ENCODE measurements at places on chromosomes 1 and 21.

DNA sequence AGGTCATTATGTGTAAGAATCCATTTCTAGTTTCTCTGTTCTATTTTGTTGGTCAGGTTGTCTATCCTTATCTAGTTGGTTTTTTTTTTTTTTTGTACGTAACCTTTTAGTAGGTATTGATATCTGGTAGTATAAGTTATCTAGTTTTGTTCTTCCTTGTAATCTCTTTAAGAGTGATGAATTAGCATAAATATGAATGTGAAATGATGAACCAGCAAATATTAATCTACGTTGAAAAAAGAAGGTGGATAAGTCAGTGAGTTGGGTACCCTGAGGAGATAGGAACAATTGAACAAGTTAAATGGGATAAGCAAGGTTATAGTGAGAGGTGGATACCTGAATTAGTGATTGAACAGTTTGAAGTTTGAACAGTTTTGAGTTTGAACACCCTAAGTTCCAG lies 33.9 kb downstream of the TTC3 start:
- no peak for DNase-seq

DNA sequence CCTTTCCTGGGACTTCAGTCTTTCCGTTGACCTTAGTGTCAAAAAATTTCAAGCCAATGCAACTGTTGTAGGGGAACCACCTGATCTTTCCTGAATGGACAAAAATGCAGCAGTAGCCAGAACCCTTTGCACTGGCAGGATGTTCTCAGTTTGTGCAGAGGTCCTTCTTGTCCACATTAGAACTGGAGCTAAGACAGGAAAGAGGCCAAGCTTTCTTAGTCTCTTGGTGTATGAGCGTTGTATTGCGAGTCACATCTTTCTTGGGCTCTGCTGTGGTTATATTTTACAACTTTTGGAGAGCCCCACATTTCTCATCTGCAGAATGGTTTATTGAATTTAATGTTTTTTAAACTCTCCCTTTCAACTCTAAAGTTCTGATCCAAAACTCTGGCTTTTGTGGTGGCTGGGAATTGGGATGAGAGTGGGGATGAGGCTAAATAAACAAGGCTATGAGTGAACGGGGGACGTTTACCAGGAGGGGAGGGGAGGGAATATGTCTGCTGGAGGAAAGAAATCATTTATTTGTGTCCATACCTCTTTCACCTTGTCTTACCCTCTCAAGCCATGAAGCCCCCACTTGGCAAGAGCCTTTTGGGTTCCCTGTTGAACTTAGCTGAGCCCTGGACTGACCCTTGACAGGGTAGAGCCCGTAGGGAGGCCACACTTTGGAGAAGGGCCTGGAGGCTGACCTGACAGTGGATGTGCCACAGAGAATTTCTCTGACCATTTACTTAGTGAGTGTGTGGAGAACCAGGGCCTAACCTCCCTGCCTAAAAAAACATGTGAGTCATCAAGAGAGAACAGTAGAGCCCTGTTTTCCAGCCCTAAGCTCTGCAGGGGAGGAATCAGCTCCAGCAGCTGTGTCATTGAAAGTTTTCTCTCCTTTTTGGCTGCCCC lies 586 bp downstream of the CHI3L2 start:
- no peak for DNase-seq

DNA sequence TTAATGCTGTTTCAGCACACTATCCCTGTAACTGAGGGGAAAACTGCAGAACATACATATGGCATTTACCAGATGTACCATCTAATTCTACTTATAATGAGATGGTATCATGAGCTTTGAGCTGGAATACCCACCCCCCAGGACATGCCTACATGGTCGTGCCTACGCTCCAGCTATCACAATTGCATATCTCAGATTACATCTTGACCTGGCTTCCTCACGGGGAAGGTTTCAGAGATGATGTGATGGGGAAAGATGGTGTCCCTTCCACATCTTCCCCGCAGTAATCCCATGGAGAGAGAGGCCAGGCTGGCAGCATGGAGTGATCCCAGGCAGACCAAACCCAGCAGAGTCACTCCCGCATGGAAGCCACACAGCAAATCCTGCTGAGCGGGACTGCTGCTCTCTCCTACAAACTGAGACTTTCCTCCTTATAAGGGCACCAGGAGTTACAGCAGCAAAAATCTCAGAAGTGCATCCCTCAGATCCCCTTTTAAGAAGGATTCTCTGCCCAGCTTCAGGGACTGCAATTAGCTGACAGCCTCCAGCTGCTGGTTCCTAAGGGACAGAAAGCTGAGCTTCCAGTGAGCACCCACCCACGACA lies 67.1 kb downstream of the KCNH1 start:
- DNase-seq: no peak

DNA sequence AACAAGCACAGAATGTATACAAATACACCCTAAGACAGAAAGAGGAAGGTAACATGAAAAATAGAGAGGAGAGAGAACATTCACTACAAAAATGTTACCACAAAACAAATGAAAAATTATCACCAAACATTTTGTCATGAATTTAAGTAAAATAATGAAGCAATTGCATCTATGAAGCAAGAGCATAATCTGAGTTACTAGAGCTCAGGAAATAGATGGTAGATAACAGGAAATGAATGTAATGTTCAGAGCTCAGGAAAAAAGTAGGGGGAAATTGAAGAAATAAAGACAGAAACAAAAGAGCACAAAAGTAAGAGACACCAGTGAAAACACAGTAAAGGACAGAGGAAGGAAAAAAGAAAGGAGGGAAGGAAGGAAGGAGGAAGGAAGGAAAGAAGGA lies 19.4 kb downstream of the SEC16B start:
- no peak for DNase-seq

- DNase-seq: no peak
Measured at GRCh38 chr1:237226177-237226944, 184.4 kb downstream of the RYR2 start.

- DNase-seq: no peak
Measured at GRCh38 chr1:907611-908451, 15.9 kb upstream of the SAMD11 start.

- DNase-seq: no peak
Measured at GRCh38 chr1:202873026-202873425, 15.9 kb downstream of the RABIF start.

DNA sequence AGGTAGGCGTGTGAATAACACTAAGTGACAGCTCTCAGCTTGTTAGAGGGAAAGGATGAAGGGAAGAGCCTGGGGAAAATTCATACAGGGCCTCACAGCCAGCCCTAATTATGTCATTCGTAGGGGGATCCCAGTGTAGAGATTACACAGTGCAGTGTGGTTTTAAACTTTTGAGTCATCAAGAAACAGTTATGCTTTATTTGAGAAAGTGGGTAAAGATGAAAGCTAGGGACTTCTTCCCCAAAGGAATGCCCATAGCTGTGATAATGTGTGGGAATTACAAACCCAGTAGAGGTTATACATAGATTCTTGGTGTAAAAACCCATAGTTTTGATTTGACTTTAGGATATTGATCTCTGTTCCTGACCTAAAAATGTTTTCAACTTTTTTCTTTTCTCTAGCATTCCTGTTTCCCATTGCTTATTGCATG lies 1.9 kb downstream of the TTF2 start:
- no peak for DNase-seq

DNA sequence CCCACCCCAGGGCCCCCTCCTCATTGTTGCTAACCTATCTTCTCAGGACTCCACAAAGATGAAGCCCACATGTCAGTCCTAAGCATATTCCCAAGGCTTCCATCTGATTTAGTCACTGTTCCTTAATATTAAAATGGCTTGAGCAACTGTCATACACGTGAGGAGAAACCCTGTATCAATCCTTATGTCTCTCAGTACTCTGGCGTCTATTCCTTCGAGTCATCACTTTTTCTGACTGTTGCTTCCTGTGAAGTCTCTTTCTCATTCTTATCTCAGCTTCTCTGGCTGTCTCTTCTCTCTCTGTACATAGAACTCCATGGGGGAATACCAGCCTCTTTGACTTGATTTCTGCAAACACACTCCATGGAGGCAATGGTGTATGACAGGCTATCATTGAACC lies 98.4 kb downstream of the C4BPA start:
- DNase-seq: no peak

DNA sequence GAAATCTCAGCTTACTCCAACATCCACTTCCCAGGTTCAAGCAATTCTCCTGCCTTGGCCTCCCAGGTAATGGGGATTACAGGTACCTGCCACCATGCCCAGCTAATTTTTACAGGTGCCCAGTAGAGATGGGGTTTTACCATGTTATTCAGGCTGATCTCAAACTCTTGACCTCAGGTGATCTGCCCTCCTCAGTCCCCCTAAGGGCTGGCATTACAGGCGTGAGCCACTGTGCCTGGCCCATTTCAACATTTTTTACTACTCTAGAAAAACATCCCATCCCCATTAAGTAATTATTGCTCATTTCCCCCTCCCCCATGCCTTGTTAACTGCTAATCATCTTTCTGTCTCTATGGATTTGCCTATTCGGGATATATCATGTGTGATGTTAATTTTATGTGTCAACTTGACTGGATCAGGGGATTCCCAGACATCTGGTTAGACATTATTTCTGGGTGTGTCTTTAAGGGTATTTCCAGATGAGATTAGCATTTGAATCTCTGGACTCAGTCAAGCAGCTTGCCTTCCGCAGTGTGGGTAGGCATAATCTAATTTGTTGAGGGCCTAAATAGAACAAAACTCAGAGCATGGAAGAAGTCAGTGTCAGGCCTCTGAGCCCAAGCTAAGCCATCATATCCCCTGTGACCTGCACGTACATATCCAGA lies 33.0 kb upstream of the ZBTB8B start:
- no peak for DNase-seq

GRCh38 chr1:116988248-116988647 lies 13.3 kb upstream of the CD101 start:
- no peak for DNase-seq

DNA sequence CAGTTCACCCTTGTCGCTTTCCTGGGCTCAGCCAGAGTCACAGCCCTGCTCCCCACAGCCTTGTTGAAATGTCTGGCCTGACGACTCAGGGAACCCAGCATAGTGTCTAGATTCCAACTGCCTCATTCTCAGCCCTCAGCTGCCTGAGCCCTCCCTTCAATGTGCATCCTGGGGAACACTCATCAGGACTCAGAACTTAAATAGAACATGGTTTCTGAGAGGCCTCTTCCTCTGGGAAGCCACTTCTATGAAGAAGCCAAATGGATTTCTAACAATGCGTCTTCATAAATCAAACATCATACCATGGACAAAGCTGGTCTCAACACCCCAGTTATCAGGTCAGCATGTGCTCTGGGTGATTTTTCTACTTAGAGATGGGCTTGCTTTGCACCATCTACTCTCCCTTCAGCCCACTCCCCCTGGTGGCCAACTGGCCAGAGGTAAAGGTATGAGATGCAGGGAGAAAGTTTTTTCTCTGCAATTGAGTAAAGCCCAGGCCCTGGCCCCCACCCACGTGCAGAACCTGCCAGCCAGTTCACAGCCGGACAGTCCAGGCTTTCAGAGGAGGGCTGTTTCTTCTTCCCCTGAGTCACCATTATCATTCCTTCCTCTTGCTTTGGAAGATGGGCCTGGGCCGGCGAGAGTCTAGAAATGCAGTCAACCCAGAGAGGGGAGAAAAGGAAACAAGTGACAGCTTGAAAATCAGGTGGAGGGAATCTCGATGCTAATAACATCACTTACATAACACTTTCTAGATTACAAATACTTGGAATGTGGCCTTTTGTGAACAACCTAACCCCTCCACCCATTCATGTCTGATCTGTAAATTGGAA lies 32.1 kb downstream of the CD244 start:
- DNase-seq: peak; percentile 86

DNA sequence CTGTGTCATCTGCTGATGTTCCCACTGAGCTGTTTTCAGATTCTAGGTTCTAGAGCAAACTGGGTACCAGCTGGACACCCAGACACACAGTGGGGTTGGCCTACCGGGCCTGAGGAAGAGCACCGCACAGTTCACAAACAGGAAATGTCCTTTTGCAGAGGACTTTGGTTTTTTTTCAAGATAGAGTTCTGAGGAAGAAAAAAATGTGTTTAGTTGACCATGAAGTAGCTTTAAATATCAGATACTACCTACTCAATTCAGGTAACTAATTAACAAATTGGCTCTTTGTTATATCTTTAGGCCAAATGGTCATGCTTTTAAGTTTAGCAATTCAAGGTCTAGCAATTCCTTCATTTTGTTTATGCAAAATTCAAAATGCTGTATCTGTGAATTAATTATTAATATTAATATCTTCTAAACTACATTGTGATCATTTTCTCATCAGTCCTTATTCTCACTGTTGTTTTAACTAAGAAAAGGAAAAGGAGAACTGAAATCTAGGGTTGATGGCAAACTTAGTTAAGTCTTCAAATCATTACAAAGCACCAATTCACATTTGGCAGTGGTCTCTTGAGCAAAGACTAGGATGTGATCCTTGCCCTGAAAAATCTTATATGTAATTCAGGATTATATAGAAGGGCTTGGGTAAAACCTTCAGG lies 17.2 kb upstream of the NCF2 start:
- no peak for DNase-seq

DNA sequence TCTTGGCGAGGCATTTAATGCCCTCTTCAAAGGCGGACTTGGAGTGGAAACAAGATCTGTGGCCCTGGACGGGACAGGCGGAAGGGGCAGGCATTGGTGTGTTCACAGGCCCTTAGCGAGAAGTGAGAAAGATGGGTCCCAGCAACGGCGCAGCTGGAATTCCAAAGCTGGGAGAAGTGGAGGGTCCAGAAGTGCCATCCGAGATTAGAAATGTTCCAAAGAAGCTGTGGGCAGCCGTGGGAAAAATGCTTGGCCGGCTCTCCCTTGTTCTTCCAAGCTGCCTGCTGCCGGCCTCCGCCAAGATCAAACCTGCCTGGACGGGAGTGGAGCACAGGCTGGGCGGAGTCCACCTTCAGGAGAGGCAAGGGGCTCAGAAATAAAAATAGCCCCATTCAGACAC lies 69.4 kb upstream of the ACTRT2 start:
- no peak for DNase-seq

- DNase-seq: no peak
Measured at GRCh38 chr1:119791377-119791776, 19.9 kb downstream of the REG4 start.

DNA sequence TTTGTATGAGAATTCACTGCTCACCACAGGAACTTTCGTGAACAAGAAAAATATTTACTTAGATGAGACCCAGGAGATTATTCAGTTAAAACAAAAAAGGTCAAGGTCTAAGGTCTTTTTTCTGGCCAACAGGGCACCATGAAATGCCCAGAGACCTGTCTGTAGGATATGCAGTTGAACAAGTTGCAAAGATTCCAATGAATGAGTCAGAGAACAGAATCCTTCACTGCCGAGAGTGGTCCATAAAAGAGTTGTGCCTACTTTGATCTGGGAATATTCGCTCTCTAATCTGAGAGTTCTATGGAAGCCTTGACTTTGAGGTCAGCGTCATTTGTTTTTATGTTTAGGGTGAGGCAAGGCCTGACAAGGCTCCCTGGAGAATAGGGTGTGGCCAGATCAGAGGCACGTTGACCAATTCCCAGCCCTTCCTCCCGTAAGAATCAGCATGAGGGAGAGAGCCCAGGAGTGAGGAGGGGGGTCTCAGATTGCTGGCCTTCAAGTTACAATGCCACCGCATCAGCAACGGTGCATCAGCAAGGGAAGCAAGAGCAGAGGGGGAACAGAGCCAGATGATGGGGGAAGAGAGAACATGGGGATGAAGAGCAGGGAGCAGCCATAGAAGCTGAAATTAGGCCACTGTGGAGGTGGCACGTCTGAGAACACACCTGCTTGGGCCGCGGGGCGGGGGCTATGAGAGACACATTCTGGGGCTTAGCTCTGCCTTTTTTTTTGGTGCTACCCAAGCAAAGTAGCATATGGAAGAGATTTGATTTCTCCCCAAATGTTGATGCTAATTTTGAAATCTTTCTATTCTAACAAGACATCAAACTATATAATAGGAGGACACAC lies 206.4 kb upstream of the RAB4A start:
- DNase-seq: no peak

GRCh38 chr1:218250492-218250891 lies 34.6 kb upstream of the RRP15 start:
- no peak for DNase-seq

- no peak for DNase-seq
Measured at GRCh38 chr1:43302721-43303470, 2.1 kb downstream of the TIE1 start.
